ENCODE measurements at places on chromosomes 5 and 9.

- DNase-seq = no peak
Measured at GRCh38 chr5:143653256-143653655, 158.7 kb upstream of the HMHB1 start.

GRCh38 chr9:98034593-98035546, 21.7 kb upstream of the NANS start:
- peak; percentile 62 for DNase-seq

DNA sequence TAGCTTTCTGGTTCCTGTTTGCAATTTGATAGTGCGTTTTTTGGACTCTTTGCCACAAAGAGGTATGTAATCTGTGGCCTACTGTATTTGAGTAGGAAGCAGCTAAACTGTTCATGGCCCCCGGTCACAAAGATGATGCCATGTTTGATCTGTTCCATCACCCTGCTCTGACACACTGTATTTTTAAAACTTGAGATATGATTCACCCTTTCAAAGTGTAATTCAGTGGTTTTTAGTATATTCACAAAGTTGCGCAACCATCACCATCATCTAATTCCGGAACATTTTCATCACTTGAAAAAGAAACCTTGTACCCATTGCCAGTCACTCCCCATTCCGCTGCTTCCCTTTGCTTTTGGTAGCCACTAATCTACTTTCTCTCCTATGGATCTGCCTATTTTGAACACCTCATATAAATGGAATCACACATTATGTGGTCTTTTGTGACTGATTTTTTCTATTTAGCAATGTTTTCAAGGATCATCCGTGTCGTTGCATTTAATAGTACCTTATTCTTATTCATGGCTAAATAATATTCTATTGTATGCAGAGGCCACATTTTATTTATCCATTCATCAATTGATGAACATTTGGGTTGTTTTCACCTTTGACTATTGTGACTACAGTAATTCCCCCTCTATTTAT, 141.6 kb downstream of the NR3C1 start:
- DNase-seq = peak; percentile 74

DNA sequence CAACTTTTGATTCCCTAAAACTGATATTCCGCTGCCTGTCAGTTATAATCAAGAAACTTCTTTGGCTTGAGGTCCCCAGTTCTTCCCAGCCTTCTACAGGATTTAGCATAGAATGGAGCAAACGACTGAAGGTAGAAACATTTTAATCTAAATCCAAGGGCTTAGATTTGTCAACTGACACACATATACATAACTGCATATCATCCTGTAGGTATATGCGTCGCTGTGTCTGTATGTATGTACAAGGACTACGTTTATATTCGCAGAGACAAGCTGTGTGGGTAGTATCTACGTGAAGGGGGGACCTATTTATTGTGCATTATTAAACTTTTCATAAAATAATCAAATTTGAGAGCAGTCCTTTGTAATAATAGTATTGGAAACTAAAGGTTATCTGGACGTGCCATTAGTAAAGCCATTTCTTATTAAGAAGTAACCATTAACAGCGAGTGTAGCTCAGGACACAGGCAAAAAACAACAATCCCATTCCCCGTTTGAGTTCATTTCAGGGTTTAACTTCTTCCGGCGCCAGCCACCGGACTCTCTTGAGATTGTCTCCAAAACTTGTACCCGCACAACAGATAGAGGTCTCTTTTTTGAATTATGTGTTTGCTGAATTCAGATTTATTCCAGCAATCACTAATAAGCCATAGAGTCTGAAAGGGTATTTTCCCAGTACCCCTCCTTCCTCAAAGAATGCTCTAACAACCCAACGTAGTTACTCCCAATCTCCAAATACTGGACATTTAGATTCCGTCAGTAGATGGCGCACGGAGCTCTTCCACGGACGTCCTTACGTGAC, 2.1 kb upstream of the MLLT3 start:
- peak; percentile 71 for DNase-seq

DNA sequence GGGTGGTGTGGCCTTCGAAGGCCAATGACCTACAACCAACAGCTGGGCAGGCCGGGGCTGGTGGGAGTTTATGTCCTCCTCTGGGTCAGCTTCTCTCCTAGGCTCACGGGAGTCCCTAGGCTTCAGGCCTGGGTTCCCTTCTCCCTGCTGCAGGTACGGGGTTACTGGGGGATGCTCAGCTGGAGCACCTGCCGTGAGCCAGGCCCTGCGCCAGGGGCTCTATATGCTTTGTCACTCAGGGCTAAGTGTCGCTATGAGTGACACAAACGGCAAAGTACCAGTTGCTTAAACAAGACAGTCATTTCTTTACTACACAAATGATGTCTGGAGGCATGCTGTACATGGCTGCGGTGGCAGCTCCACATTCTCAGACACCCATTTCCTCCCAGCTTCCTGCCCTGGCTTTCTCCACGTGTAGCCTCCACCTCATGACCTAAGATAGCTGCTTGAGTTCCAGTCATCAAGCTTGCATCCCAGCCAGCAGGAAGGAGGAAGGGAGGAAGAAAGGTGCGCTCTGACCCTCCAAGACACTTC, 22.5 kb upstream of the NINJ1 start:
- DNase-seq = no peak

All from fibroblast of skin of right quadriceps (primary cell).